ENCODE measurements at places on chromosomes 13 and 19. TPM values are rescaled to one million over a fixed set of nuclear protein-coding genes. Genes with fewer than 3 reads are reported as not detected.

Gene KLHL26
- total RNA-seq = 11.7 TPM

Gene CCDC70
- total RNA-seq = not detected

Gene ZNF615
- total RNA-seq = 6.7 TPM

Gene ADAMTSL5
- 4.9 TPM for total RNA-seq

All from activated T-helper 2 cell treated with anti-CD3 and anti-CD28 coated beads, Interferon-gamma antibody, Interleukin-2, Interleukin-4, amounts not matched to agents 10 μg/mL and 5 μg/mL and 100 μg/mL, durations not matched to agents 14 hours and 24 hours and 36 hours (primary cell).